ENCODE measurements at places on chromosomes 13 and 19.

GRCh38 chr19:33216198-33216830 lies 9.3 kb downstream of the SLC7A10 start:
- no peak for DNase-seq

GRCh38 chr13:113943821-113944565 lies 29.9 kb downstream of the C13orf46 start:
- no peak for DNase-seq

- no peak for DNase-seq
Observed at GRCh38 chr13:41616151-41616550, 158.8 kb downstream of the RGCC start.

GRCh38 chr13:77375560-77376108 lies 48.7 kb upstream of the MYCBP2 start:
- DNase-seq, result no peak

DNA sequence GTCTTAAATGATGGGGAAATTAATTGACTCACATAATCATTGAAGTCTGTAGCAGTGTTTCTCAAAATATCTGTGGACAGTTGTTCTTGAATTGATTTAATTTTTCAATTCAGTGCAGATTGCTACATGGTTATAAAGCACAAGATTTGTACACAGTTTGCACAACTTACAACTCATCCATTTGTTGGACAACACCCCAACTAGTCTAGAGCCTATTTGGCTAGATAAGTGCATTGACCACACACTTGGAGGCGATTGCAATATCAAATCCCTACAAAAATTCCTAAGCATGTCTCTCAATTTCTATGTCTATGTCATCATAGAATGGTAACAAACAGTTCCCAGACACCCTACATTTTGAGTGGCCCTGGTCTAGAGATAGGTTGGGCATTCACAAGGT lies 48.0 kb upstream of the IPO5 start:
- no peak for DNase-seq

DNA sequence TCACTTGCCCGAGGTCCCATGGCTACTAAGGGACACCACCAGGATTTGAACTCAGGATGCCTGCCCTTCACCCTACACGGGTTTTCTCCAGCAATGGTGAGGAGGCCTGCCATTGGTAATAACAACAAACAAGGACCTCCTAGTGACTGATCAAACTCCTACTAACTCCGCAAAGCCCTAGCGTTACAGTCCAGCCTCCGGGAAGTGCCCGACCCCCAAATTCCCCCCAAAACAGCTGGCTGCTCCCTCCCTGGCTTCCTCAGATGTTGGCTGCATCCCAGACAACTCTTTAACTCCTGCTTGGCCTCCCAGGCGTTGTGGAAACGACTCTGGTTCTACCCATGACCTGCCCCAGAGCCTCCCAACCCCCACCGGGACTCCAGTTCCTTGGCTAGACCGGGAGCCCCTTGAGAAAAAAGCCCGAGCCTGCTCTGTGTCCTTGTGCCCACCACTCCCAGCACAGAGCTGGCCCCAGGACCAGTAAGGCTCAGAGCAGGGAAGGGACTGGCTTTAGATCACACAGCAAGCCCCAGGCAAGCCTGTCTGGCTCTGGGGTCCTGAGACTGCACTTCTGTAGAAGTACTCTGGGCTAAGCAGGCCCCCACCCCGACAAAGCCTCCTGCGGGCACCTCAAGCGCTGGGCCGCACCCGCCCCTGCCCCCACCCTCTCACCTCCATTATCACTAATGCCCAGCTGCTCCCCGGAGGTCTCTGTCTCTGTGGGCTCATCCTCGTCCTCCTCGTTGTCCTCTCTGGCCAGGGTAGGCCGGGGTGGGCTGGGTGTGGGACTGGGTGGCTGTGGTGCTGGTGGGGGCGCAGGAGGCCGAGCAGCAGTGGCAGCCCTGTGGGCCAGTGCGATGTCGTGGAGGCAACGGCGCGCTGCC lies 4.7 kb downstream of the AKT1S1 start:
- no peak for DNase-seq

Measured in DMS 273 treated with DMSO at 0.1 percent for 48 hours (cell line).